ENCODE measurements at places on chromosomes 5 and 9.

DNA sequence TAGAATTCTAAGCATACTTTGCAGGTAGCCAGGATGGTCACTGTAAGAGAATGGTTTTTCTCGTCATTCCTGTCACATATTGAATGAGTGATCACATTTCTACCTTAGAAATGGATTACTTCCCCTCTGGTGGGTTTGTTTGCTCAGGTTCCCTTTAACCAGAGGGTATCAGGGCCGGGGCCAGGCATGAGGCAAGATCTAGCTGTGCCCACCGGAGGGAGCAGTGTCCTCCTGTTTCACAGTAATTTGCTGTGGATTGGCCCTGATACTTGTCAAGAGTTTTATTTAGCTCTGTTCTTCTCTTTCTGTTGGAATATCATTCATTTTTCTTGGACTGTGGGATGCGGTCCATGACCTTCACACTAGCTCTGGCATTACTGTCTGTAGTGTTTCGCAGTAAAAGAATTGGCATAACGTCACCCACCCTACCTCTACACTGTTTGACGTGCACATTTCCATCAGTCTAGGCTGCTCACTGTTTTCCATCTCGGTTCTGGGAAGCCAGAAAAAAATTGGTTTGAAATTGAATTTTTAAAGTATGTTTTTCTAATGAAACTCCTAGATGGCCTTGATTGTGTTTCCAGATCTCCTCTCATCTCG is 42.4 kb upstream of the ZBED3 start:
- no peak for DNase-seq

DNA sequence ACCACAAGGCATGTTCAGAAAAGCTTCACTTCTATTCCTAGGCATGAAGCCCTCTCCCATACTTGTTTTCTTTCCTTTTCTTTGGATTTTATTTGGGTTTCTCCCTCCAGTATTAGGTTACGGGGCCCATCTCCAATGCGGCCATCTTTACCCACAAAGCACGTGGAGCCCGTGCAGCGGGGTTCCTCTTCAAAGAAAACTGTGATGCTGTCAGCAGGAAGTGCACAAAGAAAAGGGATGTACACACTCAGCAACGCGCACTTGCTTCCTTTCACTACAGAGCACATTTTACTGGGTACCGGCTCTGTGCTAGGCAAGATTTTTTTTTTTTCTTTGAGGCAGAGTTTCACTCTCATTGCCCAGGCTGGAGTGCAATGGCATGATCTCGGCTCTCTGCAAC is 106.6 kb downstream of the COL23A1 start:
- DNase-seq = no peak

GRCh38 chr5:11268891-11269290 is 507.9 kb upstream of the DAP start:
- DNase-seq = no peak

DNA sequence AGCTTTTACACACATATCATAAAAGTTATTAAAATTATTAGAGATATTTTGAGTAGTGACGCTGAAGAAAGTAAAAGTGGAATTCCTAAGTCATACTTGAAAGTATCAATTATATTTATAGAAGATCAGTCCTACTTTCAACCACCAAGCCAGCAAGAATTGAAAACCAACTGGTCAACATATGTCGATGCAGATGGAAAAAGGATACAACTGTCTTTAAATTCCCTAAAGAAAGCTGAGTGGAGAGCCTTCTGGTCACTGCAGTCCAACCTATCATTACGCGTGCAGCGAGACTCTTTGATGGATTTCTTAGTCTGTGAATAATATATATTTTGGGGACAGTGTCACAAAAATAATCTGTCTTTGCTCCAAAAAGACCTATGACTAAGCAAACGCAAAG is 15.3 kb downstream of the MEF2C start:
- DNase-seq = no peak

DNA sequence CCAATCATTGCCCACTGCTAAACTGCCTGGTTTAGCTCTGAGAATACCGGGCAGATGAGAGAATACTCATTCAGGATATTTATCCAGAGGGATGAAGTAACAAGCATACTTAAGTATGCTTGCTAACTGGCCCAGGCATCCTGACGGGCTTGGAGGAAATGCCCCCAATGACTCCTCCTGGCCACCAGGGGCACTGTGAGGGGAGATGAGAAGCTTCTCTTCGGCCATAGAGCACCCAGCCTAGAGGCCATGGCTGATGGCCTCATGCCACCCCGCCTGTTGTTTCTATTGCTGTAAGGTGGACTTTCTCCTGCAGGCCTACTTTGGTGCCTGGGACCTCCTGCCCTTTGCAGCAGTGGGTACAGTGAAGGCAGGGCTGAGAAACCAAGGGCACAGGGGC is 134.5 kb upstream of the FSTL4 start:
- DNase-seq = no peak

GRCh38 chr9:129558551-129559505 is 62.1 kb downstream of the C9orf50 start:
- DNase-seq = no peak

- DNase-seq = no peak
Measured at GRCh38 chr5:58327289-58327688, 132.6 kb downstream of the PLK2 start.

DNA sequence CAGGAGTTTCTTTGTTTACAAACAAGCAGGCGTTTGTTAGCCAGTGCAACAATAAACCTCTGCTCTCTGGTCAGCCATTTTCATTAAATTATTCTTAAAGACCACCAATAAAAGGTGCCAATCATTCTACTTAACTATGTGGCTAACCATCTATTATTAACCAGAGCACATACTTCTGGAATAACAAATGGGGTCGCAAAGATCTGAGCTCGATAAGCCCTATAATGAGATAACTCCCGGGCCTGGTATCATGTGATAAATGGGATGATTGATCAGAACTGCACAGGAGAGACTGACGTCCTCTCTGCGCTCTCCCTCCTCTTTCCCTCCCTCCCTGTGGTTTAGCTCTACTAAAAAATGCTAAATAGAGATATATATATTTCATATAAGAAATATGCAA is 488.2 kb downstream of the NTRK2 start:
- DNase-seq = no peak

DNA sequence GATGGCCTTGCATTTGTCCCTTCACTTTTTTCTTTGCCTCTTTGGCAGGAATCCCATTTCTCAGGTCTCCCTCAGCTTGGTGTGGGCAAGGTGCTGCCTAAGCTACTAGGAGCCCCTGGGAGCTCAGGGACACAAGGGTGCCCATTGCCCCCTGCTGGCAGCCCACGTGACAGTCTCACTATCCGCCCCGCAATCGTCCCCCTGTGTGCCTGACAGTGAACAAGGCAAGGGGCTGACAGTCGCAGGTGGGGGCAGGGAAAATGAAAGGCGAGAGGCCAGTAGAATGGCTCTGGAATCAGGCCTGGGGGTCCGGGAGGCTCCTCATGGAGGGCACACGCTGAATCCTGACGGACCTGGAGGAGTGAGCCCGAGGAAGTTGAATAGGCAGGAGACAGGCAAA is 2.0 kb upstream of the PCDH12 start:
- no peak for DNase-seq

- no peak for DNase-seq
Measured at GRCh38 chr5:161340012-161340411, 206.5 kb downstream of the GABRB2 start.

GRCh38 chr9:94967482-94967881 is 241.0 kb downstream of the AOPEP start:
- no peak for DNase-seq

GRCh38 chr5:80686757-80687156 is 32.0 kb upstream of the DHFR start:
- DNase-seq = no peak

- DNase-seq = no peak
Measured at GRCh38 chr9:113548221-113549041, 84.9 kb downstream of the RGS3 start.

DNA sequence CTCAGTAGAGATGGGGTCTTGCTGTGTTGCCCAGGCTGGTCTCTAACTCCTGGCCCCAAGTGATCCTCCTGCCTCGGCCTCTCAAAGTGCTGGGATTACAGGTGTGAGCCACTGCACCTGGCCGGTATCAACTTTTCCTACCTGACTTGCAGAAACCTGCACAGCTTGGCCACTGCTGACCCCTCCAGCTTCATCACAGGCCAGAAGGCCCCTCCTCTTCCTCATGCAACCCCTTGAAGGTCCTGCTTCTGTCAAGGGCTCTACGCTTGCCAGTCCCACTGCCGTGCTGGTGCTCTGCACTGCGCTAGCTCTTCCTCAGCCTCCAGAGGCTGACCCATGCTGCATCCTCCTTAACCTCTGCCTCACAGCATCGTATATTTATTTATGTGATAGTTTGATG is 32.5 kb upstream of the RNU6ATAC start:
- no peak for DNase-seq

DNA sequence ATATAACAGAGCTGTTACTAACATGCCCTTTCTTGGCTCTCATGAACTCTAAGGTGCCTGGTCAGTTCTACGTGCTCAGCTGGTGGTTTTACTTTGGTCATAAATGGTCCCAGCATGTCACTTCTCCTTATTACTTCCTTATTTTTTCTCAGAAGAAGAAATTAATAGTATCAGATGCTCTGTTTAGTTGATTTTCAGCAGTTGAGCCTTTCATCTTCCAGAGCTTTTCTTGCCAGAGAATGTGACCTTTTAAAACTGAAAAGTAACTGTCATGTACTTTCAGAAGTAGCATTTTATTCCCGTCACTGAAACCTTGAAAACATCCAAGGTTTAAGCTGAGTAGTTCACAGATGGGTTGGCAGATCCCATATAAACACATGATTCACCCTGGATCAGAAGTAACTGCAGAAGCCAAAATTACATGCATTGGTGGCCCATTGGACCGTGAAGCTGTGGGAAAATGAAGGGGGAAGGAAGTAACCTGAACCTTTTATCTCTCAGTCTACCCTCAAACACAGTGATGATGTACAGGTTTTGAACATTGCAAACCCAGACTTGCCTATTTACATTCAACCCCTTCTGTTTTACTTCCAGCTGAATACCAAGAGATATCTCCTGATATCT is 50.5 kb downstream of the HACD4 start:
- DNase-seq = no peak

DNA sequence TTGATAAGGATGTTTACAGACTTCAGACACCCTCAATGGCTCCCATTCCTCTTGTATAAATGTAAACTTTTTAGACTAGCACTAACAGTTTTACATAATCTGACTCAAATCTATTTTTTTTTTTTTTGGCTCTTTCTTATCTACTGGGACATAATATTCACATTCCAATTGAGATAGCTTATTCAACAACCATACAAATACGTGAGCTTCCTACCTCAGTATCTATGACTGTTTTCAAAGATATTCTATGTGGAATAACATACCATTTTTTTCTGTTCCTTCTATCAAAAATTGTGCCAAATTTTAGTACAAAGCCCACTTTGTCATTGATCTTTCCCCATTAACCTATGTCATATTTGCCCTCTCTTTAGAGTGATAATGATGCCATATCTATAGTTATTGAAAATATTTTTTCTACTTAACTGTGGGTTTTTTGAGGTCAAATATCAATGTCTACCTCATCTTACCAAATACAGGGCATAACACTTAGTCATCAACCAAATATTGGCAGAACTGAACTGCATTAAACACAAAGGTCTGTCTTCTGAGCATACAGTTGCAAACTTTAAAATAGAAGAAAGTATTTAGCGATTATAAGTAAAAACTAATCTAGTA is 482.6 kb downstream of the PTPRD start:
- DNase-seq = no peak

DNA sequence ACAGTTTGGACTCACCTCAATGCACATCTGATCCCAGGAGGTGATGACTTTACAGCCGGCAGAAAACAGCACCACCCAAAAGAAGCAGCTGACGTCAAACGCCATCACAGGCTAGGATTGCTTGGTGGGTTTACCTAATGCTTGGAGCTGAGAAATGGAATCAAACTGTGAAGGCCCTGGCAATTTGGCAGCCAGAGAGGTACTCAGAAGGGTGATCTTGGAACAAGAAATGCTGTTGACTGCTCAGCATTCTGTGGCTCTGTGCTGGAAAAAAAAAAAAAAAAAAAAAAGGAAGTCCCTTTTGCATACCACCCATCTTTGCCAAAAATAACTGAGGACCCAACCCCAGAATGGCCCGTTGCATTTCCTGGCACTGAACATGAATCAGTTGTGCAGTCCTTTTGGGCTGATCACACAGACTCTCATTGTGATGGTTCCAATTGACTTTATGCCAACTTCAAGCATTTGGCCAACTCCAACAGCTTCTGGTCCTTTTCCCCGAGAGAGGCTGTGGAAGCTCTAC is at the start of gene CD180:
Gene CD180 (minus strand): TSS at position 263 of the 523 bp plus-strand sequence. CDS start 158 bp downstream, at position 105.
- no peak for DNase-seq

- no peak for DNase-seq
Measured at GRCh38 chr5:118208031-118208453, 780.3 kb downstream of the DTWD2 start.

GRCh38 chr5:157550663-157551062 is 24.9 kb downstream of the ADAM19 start:
- DNase-seq = no peak

DNA sequence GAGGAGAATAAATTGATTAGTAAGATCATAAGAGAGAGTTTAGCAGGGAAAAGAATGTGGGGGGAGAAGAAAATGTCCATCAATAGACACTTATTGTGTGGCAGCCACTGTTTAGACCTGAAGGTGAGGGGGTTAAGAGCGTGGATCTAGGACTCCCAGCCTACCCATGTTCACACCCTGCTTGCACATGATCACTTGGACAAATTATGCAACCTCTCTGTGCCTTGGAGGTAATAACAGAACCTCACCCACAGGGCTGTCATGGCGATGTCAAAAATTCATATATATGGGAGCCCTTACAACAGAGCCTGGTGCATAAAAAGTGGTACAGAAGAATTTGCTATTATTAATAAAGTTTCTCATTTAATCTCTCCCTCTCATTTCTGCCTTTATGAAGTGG is 86.0 kb upstream of the EQTN start:
- DNase-seq = no peak

DNA sequence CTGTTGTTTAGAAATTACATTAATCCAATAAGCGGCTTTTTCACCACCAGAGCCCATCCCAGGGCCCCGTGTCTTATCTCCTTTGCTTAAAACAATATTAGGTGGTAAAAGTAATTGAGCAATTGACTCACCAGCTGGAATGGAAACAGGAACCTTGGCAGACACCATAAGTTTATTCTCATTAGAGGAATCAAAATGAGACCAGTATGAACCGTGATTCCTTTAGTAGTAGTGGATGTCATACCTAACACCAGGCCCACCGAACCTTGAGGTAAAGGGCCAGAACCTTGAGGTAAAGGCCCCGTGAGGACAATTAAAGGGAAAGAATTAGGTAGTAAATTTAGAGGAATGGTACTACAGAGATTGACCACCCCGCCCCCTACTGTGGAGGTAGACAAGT is 16.5 kb downstream of the HSDL2 start:
- no peak for DNase-seq

GRCh38 chr9:104836767-104837166 is 72.8 kb downstream of the NIPSNAP3B start:
- DNase-seq = no peak

GRCh38 chr5:127739807-127740384 is 36.7 kb downstream of the CCDC192 start:
- no peak for DNase-seq

GRCh38 chr9:136661641-136662325 is 933 bp upstream of the EGFL7 start:
- no peak for DNase-seq

All from iPS DF 19.7 (cell line).